Iris pigment epithelial cell (primary cell): ENCODE measurements at places on chromosomes 3 and 15.

DNA sequence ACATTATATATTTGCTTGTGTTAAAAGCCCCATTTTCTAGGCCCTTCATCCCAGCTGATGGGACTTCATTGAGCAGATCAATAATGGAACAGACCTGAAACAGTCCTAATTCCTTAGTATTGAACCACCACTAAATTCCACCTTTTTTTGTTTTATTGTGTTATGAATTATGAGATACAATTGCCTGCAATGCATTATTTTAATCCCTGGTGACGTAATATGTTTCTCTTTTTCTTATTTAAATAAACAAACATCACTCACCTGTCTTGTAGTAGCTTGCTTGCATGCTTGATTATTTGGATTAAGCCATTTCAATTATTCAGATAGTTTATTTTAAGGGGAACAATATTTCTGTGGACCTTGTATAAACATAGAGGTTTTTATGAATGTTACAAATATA lies 40.7 kb upstream of the GMNC start:
- DNase-seq: no peak

- DNase-seq: no peak
Observed at GRCh38 chr3:10926811-10927521, 65.6 kb upstream of the SLC6A1 start.

DNA sequence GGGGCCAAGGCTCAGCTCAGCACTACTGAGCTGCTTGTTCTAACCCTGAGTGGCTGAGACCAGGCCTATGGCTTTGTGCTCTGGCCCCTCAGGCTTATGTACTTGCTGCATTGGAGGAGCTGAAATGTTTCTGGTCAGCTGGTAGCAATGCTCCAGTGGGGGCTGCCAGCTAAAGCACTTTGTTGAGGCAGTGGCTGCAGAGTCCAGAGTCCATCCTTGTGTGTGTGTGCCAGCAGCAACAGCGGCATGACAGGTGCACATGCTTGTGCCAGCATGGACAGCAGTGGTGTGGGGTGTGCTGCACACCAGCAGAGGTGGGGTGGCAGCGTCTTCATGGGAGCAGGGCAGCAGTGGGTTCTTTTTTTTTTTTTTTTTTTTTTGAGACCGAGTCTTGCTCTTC lies 169.1 kb downstream of the VPS8 start:
- DNase-seq: no peak

GRCh38 chr15:92116330-92116729 lies 262.8 kb downstream of the SLCO3A1 start:
- DNase-seq: no peak

DNA sequence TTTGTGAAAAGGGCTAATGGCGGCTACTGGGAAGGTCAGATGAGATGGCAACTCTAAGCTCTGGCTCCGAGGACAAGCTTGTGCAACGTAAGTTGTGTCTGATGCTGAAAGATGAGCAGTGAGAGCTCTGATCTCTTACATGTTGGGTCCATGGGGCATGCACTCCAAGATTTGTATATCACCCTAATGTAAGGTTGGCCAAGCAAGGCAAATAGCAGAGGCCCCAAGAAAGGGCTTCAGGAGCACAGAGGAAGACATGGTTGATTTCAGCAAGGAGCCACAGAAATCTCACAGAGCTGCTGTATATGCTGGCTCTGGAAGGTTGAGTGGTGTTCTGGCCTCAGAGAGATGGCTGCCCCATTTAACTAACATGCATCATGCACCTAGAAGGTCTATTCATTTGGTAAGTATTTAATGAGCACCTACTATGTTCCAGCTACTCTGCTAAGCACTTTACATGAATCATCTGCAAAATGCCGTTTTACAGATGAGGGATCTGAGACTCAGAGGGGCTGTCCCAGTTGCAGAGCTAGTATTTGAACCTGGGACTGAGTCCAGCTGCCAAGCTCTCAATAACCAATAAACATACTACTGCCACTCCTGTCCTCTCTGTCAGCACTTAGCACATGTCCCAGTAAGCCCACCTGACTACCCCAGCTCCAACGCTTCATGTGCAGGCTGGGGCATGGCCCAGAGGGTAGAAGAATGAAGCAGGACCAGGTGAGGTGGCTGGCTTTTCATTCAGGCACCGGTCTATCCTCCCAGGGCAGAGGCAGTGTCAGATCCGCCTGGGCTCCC lies 27.8 kb upstream of the ATP2B2 start:
- DNase-seq: no peak

GRCh38 chr15:96703091-96703490 lies 372.6 kb downstream of the NR2F2 start:
- DNase-seq: no peak

GRCh38 chr3:53186726-53187125 lies 25.7 kb downstream of the PRKCD start:
- DNase-seq: no peak

GRCh38 chr3:31170932-31171670 lies 276.6 kb upstream of the GADL1 start:
- peak; percentile 99 for DNase-seq

DNA sequence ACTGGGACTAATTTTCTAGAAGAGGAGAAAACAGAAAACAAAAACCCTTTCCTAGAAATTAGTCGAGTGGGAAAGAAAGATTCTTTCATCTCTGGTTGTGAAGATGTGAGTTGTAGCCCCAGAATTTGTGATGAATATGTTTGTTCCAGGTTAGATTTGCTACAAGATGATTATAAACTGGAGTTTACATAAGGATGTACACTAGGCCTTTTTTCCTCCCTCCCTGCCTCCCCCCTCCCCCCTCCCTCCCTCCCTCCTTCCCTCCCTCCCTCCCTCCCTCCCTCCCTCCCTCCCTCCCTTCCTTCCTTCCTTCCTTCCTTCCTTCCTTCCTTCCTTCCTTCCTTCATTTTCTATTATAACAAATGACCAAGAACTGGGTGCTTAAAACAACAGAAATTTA lies 1502.0 kb downstream of the SI start:
- DNase-seq: no peak
